NCI-H446 (cell line): ENCODE measurements at places on chromosomes 6 and 20.

GRCh38 chr20:5870568-5870981, 79.8 kb downstream of the TRMT6 start:
- peak; percentile 9 for DNase-seq

DNA sequence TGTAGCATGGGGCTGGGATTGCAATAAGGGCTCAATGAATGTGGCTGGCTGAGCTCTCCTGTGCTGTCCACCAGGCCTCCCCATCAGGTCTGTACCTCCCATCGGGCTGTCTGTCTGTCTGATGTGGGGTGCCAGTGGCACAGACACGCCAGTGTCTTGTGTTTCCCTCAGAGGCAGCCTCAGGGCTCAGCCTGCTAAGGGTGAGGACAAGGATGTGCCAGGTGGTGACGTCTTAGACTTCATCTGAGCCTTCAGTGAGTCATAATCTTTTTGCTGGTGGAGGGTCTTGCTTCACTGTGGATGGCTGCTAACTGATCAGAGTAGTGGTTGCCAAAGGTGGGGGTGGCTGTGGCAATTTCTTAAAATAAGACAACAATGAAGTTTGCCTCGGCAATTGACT, 194.7 kb downstream of the NRN1 start:
- no peak for DNase-seq

DNA sequence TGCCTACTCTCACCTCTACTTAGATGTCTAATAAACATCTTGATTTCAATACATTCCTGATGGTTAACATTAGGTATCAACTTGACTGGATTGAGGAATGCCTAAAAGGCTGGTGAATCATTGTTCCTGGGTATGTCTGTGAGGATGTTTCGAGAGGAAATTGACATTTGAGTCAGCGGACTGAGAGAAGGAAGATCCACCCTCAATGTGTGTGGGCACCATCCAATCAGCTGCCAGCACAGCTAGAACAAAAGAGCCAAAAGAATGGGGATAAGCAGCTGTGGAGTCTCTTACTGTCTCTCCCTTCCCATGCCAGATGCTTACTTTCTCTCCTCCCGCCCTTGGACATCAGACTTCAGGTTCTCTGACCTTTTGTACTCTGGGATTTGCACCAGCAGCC, 128.6 kb upstream of the HS3ST5 start:
- DNase-seq = no peak

DNA sequence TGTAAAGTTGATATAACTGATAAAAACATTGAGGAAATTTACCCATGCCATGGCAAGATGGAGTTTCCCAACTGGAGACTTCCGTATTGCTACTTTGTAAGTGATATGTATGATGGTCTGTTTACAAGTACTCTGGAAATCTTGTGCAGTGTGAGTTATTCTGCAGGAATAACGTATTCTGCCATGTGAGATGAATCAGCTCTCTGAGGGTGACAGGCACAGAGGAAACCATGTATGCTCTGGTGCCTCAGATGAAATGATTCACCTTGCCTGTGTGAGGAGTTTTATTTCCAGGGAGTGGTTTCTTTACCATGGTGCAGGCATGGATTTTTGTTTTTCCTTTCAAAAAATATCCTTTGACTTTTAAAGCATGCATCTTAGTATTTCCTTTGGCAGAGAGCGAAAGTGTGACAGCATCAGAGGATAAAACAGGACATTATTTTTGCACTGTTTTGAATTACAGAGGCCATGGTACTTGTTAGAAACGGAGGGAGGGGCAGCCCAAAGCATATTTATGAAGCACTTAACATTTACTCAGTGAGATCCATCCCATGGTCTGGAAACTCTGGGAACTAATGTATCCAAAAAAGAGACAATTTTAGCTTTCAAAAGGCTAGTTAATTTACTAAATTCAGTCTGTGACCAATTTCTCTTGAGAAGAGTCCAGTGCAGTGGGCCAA, 36.0 kb upstream of the MTRF1L start:
- no peak for DNase-seq

DNA sequence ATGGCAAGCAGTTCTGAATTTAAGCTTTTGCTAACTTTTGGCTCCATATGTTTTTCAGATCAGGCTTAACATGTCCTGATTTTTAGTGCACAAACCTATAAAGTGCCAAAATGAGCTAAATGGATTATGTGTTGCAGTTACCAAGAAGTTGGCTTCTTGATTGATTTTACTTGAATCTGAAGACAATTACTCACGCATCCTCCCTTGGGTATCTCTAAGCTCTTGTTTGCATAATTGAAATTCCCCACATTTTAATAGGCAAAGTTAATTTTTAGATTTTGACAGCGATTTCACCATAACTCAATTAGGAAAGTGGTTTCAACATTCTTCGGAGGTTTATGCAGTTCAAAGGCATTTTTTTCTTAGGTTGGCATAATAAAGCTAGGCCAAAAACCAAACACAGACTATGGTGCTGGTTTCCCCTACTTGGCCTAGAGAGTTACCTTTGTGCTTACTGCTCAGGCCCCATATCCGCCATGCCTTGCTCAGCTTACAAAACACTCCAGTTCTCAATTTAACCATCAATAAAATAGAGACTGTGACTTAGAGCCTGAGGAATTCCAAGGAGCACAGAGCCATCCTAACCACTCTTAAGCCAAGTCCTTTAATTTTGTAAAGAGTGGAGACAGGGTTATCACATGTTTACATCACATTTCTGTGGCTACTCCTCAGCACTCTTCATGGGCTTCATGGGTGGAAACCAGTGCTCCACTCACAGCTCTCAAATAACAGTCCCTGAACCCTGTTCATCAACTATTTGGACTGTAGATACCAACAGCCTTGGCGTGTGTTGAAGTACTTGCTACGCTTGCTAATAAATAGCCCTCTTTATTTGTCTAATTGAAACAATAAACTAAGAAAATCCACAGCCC, 32.1 kb downstream of the LAMA4 start:
- no peak for DNase-seq

DNA sequence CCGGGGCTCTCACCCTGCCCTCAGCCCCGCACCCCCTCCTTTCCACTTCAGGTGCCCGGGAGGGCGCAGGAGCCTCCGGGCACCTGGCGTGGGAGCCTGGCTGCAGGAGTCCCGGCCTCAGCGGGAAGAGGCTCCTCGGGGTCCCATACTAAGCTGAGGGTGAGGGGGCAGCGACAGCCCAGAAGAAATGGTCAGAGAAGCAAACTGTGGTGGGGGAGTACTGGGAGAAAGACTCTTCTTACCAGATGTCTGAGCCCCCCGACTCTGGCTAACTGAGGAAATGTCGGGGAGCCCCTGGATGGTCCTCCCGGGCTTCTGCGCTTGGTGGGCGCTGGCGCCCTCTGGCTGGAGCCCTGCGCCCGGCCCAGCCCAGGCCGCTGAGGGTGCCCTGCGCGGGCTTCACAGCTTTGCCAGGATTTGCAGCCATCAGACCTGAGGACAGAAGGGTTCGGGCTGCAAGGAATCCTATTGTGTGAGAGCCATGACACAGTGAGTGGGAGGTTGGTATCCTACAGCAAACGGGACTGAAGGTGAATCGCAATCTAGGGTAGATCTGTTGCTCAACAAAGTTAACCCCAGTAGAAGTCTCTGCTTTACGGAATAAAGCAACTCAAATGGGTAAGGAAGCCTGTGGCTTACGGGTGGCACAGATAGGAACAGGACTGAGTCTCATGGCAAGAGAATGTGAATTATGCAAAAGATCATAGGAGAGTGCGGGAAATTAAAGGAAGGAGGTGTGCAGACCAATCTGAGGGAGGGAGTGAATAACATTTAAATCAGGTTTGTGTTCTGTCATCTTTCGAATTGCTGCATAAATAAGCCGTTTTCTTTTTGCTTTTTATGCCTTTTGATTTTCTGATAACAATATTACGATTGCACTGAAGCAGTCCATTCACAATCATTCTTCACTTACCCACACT, 639 bp upstream of the RCAN2 start:
- DNase-seq = no peak

DNA sequence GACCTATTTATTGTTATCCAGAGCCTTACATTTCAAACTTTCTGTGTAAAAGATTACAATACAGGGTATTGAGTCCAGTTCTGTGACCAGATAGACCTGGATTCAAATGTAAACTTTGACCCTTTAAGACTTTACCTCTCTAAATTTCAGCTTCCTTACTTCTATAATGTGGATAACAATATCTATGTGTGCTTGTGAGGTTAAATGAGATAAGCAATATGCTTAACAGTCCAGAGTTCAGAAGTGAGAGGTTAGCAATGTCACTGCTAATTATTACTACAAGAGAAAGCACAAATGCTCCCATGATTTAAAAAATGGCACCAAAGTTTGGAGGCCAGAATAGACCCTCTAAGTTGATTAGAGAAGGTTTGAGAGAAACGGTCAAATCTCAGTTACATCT, 27.5 kb downstream of the EPB41L2 start:
- no peak for DNase-seq

- DNase-seq = no peak
Measured at GRCh38 chr20:20138301-20139064, 86.2 kb downstream of the CFAP61 start.

GRCh38 chr6:131602781-131603312, 25.2 kb downstream of the MED23 start:
- no peak for DNase-seq

DNA sequence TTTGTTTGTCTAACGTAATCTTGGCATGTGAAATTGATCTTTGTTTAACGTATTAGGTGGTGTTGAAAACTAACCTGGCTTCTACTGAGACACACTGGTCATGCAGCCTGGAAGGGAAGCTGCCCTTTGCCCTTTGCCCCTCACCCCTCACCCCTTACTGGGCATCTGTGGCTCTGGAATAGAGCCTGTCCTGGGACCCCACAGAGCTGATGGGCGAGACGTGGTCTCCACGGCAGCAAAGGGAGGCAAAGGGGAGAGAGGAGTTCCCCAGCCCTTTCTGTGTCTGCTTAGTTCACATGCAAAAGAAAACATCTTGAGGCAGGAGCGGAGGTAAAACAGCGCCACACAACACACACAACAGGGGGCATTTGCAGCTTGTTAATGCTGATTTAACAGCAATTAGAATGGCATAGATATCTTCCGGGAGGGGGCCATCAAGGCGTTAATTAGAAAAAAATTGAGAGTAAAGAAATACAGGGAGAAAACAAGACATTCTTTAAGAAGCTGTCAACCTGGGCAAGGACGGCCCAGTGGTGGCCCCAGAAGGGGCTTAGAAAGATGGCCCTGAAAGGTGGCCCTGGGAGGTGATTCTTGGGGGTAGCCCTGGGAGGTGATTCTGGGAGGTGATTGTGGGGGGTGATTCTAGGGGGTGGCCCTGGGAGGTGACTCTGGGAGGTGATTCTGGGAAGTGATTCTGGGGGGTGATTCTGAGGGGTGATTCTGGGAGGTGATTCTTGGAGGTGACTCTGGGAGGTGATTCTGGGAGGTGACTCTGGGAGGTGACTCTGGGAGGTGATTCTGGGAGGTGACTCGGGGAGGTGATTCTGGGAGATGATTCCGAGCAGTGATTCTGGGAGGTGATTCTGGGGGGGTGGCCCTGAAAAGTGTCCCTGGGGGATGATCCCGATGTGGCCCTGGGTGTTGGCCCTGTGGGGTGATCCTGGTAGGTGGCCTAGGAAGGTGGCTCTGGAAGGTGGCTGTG, 44.5 kb upstream of the DACT2 start:
- DNase-seq = no peak

DNA sequence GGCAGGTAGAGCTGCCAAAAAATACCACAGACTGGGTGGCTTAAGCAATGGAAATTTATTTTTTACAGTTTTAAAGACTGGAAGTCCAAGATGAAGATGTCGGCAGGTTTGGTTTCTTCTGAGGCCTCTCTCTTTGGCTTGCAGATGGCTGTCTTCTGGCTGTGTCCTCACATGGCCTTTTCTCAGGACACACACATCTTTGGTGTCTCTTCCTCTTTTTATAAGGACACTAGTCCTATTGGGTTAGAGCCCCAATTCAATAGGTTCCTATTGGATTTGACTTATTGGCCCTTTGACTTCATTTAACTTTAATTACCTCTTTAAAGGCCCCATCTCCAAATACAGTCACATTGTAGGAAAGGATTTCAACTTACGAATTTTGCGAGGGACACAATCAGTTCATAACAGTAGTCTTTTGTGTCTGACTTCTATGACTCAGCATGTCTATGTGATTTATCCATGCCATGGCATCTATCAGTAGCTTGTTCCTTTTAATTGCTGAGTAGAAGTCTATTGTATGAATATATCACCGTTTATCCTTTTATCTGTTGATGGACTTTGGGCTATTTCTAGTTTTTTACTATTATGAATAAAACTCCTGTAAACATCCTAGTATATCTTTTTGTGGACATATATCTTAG, 11.0 kb upstream of the TCP11 start:
- DNase-seq = no peak

DNA sequence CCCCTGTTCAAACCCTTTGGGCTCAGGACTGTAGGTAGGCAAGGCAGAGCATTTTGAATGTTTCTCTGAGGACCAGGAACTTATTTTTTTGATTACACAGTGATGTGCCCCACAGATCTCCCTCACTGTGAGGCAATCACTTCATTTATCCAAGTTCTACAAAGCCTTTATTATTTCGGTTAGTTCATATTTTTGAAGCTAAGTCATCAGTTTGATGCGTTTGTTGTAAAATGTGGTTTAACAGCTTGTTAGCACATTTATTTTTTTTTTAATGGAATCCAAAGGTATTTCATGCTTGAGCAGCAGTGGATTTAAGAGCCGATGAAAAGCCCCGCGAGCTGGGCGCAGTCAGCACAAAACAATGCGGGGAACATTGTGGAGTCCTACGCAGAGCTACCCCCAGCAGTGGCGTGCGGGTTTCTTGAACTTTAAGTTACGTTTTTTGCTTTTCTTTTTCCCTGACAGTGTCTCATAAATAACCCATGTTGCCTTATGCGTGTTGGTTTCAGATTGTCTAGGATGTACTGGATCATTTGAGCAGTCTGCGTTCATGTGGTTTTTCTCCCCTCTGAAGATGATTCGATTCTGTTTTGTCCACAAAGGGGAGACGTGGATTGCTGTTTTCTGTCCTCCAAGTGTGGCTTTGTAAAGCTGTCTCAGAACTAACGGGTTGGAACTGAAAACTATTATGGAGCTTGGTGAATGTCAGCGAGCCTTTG, 233.6 kb upstream of the BMP2 start:
- DNase-seq = no peak

GRCh38 chr6:41638002-41638934, at the start of gene MDFI:
Gene MDFI (plus strand): TSS chr6:41638468. CDS start chr6:41638750, 282 bp downstream.
- no peak for DNase-seq

DNA sequence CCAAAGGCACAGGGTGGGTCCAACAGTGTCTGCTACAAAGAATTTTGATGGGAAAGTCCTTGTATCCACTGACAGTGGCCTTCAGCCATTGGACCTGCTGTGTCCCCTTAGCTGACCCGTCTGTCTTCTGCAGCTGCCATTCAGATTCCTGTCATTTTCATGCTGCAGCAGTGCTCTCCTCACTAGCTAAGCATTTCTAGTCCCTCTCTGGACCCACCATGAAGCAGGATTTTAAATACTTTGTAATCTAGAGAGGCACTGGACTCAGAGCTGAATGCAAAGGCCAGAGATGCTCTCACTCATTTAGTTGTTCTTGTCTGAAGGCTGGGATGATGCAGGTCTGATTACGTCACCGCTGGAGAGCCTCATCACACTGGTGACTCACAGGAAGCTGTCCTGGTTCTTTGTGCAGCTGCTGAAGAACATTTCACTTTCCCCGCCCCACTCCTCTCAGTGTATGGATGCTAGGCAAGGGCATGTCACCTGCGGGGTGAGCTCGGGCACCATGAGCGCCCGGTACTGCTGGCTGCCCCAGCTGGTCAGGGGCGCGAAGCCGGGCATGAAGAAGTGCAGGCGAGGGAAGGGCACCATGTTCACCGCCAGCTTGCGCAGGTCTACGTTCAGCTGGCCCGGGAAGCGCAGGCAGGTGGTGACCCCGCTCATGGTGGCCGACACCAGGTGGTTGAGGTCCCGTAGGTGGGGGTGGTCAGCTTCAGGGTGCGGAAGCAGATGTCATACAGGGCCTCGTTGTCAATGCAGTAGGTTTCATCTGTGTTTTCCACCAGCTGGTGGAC, 19.4 kb upstream of the TUBB2A start:
- DNase-seq = no peak

- DNase-seq = no peak
Measured at GRCh38 chr20:7966176-7966575, 25.9 kb upstream of the HAO1 start.
